Smooth muscle cell of the pulmonary artery (primary cell): ENCODE measurements at places on chromosomes 7 and 10. TPM values are rescaled to one million over a fixed set of nuclear protein-coding genes. Genes with fewer than 3 reads are reported as not detected.

CH25H gene
- 0.20 and 0.78 TPM in 2 replicates for total RNA-seq

EBLN1 gene
- total RNA-seq: not detected in 2 replicates

FEZF1 gene
- not detected in 2 replicates for total RNA-seq

LDB3 gene
- 0.52 and 0.96 TPM in 2 replicates for total RNA-seq

NME8 gene
- not detected in 2 replicates for total RNA-seq

CPA2 gene
- total RNA-seq: not detected in 2 replicates

CCNJ gene
- total RNA-seq: 4.5 and 7.9 TPM in 2 replicates

CPEB3 gene
- 1.1 and 1.3 TPM in 2 replicates for total RNA-seq

EPO gene
- total RNA-seq: not detected in 2 replicates
